ENCODE measurements at places on chromosomes 3 and 15. TPM values are rescaled to one million over a fixed set of nuclear protein-coding genes. Genes with fewer than 3 reads are reported as not detected.

Gene SEMA3G
- total RNA-seq = 1.7 TPM

Gene SLCO2A1
- not detected for total RNA-seq

Gene SCAMP2
- total RNA-seq = 24.3 TPM

Gene ENTPD3
- 8.2 TPM for total RNA-seq

Gene CLDN1
- 24.5 TPM for total RNA-seq

Gene CAPN3
- total RNA-seq = 0.43 TPM

Gene CILP
- under 0.01 TPM for total RNA-seq

Gene GOLGA8N
- 2.8 TPM for total RNA-seq

Gene IGDCC3
- total RNA-seq = not detected

Gene SLC24A1
- total RNA-seq = 3.0 TPM

Gene LYZL4
- not detected for total RNA-seq

Gene IL20RB
- total RNA-seq = 86.8 TPM

Gene GLDN
- 0.21 TPM for total RNA-seq

Gene EBLN2
- 2.7 TPM for total RNA-seq

Gene RETNLB
- not detected for total RNA-seq

Gene ATP11B
- total RNA-seq = 84.2 TPM

Gene CLPX
- total RNA-seq = 30.1 TPM

Gene OXTR
- total RNA-seq = 1.7 TPM

Gene LRTM1
- total RNA-seq = not detected

Gene MUC13
- total RNA-seq = not detected

Gene SLC9C1
- 0.43 TPM for total RNA-seq

Gene LMAN1L
- not detected for total RNA-seq

Gene FBXO40
- not detected for total RNA-seq

Gene IL1RAP
- 42.4 TPM for total RNA-seq

Gene LDHAL6B
- total RNA-seq = not detected

Gene MED12L
- total RNA-seq = under 0.01 TPM

Gene C3orf22
- not detected for total RNA-seq

Gene FSIP1
- 14.5 TPM for total RNA-seq

Gene ACOX2
- total RNA-seq = under 0.01 TPM

Gene CGNL1
- total RNA-seq = 0.43 TPM

Gene KLF15
- 3.2 TPM for total RNA-seq

Gene DUSP7
- 102 TPM for total RNA-seq

Gene UBE3A
- 76.4 TPM for total RNA-seq

Gene NKIRAS1
- 9.9 TPM for total RNA-seq

Gene NIPA2
- total RNA-seq = 50.9 TPM

Gene ZNF280D
- total RNA-seq = 7.0 TPM

Gene PLA1A
- total RNA-seq = 0.96 TPM

Gene TMEM158
- 1.5 TPM for total RNA-seq

Gene ACTRT3
- total RNA-seq = 1.9 TPM

Gene TRA2B
- total RNA-seq = 80.6 TPM

Gene GOLGA6D
- total RNA-seq = not detected

Gene FBLN2
- 17.4 TPM for total RNA-seq

Gene PROS1
- 9.6 TPM for total RNA-seq

Gene TMEM266
- total RNA-seq = 0.85 TPM

Gene DLL4
- total RNA-seq = under 0.01 TPM

Gene PODXL2
- total RNA-seq = 5.5 TPM

Gene AGBL1
- not detected for total RNA-seq
